Left lobe of liver (tissue), 2 donors: ENCODE measurements at places on chromosomes 7 and 10.

GRCh38 chr10:93417921-93418320 is 64.2 kb downstream of the MYOF start:
- DNase-seq = no peak

DNA sequence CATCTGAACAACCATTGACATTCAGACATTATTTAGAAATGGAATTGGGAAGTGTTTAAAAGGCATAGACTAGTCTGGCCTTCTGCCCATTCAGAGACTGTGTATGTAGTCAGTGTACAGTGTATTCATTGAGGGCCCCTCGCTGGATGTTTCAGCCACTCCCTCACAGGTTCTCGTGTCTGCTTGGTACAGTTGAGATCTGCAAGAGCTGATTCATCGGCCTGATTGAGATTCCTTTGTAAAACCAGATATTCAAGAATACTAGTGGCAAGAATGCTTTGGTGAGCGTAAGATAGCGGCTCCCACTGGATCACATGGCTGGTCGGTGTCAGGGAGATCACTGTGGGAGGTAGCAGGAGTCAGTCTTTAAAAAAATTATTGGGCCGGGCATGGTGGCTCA is 119.5 kb downstream of the TCF7L2 start:
- no peak for DNase-seq

GRCh38 chr10:96420228-96421009 is 61.6 kb upstream of the OPALIN start:
- DNase-seq = no peak

DNA sequence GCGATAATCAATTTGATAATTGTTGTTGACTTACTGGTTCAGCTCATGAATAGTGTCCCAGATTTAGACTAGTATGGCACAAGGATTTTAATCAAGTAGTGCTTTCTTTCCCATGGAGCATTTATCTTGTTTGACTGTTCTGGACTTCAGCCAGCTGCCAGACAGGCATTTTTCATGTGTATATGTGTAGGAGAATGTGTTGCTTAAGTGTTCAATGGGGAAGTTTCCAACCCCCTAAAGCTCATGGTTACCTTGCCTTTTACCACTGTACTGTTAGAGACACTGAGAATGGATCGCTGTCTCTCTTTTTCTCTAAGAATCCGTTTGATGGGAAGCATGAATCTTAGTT is 103.9 kb downstream of the LRRC4 start:
- DNase-seq = no peak

- DNase-seq = no peak
Observed at GRCh38 chr10:124677749-124678556, 66.2 kb downstream of the FAM53B start.

DNA sequence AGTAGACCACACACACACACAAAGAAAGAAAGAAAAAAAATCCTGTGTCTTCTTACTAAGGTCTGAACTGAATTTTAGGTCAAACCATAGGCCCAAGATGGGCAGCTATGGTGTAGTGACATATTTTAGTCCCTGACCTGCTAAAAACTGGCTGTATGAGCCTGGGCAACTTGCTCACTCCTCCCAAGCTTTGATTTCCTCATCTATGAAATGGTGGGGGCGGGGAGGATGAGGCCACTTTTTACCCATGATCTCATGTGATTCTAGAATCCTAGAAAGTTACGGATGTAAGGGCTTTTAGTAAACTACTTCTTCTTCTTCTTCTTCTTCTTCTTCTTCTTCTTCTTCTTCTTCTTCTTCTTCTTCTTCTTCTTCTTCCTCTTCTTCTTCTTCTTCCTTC is 6.1 kb upstream of the CCL24 start:
- DNase-seq = no peak

- no peak for DNase-seq
Observed at GRCh38 chr7:94228678-94229077, 166.0 kb upstream of the COL1A2 start.

- DNase-seq = no peak
Observed at GRCh38 chr7:158495216-158495615, 92.4 kb downstream of the PTPRN2 start.

GRCh38 chr7:8594115-8594514 is 160.7 kb downstream of the NXPH1 start:
- no peak for DNase-seq

- DNase-seq = peak; percentile 32
Observed at GRCh38 chr10:69503001-69503895, 52.0 kb downstream of the TSPAN15 start.

- DNase-seq = no peak
Observed at GRCh38 chr7:123637878-123638277, 17.8 kb upstream of the LMOD2 start.

DNA sequence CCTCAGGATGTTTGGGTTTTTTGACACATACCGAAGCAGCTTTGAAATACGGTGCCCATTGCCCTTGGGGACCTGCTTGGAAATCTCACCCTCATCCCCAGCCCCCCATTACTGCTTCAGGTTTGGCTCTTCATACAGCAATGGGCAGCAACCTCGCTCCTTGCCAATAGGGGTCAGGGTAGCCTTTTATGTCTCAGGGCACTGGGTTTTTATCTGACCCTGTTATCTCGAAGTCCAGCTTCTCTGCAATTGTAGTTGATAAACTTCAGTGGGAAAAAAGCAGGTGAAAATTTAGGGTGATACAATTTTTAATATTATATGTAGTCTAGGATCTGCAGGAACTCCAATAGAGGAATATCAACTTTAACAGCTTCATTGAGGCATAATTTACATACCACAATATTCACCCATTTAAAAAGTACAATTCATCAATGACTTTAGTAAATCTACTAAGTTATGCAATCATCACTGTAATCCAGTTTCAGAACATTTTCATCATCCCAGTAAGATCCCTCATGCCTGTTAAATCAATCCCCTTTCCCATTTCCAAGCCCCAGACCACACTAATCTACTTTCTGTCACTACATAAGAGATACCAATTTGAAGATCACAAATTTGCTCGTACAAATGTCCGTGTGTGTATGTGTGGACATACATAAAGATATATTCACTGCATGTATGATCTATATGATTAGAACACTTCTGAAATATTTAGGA is 386.2 kb downstream of the KCNMA1 start:
- DNase-seq = peak; percentile 57

DNA sequence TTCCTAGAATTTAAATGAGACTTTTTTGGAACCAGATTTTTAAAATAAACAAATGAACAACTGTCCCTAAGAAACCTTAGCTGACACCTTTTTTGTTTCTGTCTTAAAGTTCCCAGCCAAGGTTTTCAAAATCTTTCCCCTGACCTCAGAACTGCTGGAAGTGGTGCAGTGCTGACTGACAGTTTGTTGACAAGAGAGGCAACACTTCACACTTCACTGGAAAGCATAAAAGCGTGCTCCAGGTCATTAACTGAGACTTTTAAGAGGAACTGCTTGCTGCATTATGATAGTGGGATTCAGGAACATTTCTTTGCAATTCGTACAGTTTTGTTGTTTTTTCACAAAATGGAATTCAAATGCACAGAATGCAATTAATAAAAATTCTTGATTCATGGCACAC is 36.2 kb downstream of the SYPL1 start:
- DNase-seq = no peak

DNA sequence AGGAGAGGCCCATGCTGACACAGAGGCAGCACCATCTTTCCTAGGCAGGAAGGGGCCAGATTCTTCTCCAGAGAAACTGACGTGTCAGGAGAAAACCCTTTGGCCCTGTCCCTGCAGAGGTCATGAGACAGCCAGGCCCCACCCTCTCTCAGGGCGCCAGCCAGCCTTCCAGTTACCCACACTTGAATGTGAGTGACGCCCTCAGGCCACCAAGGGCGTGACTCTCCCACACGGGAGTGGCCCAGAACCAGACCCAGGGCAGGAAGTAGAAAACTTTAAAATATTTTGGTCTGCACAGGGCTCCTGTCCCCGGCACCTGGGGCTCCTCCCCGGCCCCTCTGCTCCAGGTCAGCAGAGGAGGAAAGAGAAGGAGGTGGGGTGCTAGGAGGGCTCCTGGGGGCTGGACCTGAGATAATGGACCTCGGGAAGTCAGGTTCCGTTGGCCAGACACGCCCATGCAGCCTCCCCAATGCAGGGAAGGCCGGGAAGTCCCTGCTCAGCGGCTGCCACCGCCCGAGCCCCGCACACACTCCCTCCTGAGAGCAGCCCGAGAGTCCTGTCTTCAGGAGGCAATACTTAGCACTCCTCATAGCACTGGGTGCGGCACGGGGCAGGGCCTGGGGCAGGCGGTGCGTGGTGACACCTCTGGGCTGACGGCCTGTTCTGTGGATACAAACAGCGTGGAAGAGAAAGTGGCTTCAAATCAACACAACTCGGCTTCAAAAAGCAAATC is 67.0 kb upstream of the CFAP46 start:
- no peak for DNase-seq

GRCh38 chr7:120550494-120551048 is 277.6 kb downstream of the KCND2 start:
- no peak for DNase-seq

DNA sequence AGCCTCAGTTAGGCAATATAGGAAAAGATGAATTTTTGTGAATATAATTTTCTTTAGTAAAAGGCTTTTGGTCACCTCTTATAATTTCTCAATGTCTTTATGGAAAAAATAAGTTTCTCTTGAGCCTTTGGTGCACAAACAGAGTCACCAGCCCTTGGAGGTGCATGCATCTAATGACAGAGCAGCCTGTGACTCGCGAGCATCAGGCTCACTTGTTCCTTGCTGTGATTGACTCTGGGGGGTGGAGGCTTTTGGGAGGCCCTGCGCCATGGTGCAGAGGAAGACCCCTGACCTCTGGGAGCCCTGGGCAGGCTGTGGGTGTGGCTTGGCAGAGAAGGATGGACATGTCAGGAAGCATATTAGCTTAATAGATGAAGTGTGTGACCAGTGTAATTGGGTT is 60.2 kb downstream of the FIGNL1 start:
- DNase-seq = no peak

DNA sequence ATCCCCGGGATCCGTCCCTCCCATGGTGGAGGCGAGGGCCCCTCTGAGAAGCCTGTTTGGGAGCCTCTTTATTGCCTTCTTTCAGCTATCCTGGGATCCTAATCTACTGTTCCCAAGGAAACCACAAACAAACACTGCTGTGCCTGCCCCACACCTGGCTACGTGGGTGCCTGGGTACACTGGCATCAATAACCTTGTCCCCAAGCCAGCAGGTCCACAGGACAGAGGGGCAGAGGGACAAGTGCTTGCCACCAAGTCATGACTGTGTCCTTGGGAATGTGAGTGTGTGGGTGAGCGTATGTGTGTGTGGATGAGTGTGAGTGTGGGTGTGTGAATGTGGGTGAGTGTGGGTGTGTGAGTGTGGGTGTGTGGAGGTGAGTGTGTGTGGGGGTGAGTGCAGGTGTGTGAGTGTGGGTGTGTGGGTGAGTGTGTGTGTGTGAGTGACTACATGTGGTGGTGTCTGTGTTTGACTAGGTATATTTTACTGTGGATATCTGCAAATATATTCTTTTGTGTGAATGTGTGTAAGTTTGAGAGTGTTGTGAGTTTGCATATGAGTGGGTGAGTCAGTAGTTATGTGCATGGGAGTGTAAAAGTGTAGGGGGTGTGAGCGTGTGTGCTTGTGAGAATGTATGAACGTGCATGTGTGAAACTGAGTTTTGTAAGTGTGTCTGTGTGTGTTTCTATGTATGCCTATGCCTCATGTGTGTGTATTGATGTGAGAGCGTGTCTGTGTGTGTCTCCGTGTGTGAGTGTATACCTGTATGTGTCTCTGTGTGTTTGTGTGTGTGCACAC is 96.1 kb downstream of the TNS3 start:
- peak; percentile 90 for DNase-seq

GRCh38 chr10:7606951-7607404 is 59.8 kb downstream of the ITIH5 start:
- no peak for DNase-seq

DNA sequence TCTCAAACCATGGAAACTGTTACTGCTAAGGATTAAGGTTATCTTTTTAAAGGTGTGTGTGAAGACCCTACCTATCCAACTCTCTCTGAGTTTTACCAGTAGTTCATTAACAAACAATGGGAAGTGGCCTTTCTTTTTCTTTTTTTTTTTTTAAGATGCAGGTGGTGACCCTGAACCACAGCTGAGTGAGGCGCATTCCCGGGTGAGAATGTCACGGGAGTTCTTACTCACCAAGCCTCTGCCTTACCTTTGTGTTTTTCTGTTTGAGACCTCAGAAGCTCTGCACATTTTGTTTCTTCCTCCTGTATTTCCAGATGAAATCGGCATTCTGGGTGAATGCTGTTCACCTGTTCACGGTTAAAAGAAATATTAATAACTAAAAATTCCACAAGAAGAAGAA is 2.5 kb downstream of the VIPR2 start:
- DNase-seq = no peak

DNA sequence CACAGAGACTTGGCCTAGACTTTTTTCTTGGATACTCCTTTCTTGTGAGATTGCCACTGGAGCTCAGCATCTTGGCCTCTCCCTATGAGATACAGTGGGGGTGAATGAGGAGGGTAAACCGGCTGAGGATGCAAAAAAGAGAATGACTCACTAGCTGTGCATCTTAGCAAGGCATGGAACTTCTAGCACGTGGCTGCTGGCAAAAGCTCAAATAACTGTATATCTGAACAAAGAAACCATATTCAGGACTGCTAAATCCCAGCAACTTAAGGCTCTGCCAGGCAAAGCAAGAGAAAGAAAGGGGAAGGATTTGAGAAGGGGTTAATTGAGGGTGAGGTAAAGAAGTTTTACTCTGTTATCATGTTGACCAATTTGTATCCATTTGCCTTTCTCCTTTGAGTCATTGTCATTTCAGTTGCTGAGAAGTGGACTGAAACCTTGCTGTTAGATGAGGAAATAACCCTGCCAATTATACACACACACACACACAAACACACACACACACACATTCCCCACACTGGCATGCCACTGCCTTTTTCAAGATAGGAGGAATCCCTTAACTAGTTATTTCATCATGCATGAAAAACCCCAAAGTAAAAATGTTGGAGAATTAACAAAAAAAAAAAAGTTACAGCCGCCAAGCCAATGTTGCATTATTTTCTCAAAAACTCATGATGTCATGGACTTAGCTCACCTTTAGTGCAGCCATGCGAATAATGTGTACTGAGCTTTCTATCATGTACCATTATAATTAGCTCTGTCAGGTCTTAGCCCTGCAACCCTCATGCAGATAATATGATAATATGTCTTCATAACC is 997.3 kb downstream of the LRMDA start:
- DNase-seq = no peak

GRCh38 chr7:132515181-132515580 is 61.1 kb downstream of the PLXNA4 start:
- no peak for DNase-seq

DNA sequence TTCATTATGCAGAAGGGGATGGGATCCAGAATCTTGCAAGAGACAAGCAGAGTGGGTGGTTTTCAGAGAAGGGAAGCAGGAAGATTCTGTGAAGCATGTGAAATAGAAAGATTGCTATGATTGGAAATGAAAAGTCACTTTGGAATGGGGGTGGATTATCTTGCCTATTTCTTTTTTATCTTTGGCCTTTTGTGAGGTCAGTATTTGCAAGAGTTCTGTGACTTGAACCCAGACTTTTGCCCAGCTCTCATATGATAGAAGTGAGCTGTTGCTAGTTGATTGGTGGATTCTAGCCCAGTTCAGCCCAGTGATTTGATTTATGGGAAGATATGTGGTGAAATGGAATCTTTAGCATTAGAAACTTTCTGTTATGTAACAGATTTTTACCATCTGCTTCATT is 17.1 kb downstream of the ENTPD7 start:
- DNase-seq = no peak

GRCh38 chr10:1347962-1348772 is 292.0 kb downstream of the WDR37 start:
- no peak for DNase-seq

GRCh38 chr7:21969822-21970221 is 24.1 kb upstream of the CDCA7L start:
- DNase-seq = no peak
